ENCODE measurements at places on chromosomes 3 and 15.

GRCh38 chr3:183082355-183082915 is 16.9 kb downstream of the MCCC1 start:
- no peak for DNase-seq

- no peak for DNase-seq
These were observed 92.2 kb downstream of the LINGO1 start for GRCh38 chr15:77540312-77541060.

DNA sequence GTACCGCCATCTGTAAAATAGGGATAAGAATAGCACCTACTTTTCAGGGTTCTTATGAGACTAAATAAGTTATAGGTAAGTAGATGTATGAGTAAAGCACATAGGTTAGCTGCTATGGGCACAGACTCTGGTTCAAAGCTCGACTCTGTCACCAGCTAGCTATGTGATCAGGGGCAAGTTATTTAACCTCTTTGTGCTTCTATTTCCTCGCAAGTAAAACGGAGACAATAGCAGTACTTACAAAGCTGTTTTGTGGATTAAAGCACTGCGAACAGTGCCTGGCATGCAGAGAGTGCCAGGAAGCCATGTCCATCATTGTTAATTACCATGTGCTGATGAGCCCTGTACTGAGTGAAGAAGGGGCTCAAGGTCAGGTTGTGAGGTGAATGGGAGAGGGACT is 1.9 kb downstream of the LAMP3 start:
- DNase-seq, result no peak

DNA sequence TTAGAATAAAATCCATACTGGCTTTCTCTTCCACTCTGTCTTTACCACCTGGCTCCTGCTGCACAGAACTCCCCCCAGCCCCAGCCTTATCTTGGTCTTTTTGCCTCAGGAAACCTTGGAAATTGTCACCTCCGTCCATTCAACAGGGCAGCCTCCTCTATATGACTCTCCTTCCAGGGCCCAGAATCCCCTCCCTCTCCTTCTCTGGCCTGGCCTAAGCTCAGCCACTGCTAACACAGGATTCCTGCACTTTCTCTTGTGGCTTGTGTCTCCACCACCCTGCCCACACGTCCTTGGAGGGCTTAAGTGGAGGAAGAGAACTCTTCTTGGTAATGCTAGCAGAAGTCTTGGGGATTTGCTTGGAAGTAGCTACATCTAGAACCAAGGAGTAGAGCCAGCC is 1.5 kb upstream of the IL17RD start:
- DNase-seq, result no peak

DNA sequence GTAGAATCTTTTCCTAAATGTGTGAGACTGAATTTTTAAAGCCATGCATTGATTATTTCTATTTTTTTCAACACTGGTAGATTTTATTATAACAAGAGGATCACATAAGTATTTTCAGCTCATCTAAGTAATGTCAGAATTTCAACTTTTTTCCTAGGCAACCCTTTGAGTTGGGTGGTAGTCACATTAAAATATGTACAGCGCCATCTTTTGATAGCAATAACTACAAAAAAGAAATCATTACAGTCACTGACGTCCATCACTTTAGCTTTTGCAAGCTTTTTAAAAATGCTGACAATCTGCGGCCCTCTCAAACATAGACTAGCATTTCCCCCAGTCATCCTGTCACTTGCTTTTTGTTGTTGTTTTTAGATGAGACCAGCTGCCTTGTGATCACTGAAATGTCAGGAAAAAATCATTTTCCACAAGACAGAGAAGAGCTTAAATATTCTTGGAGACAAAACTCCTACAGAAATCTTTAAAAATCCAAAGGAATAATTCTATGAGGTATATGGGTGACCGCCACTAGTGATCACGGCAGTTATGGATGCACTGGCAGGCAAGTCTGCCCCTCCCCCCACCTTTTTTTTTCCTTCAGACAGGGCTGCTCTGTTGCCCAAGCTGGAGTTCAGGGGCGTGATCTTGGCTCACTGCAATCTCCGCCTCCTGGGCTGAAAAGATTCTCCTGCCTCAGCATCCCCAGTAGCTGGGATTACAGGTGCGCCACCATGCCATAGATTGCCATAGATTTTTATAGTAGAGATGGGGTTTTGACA is 384.0 kb upstream of the KCNMB2 start:
- DNase-seq, result no peak

GRCh38 chr3:46020766-46021510 is 6.3 kb downstream of the XCR1 start:
- no peak for DNase-seq

- no peak for DNase-seq
These were observed 290.2 kb upstream of the KCNMB2 start for GRCh38 chr3:178246004-178246403.

GRCh38 chr15:41423979-41424659 is 7.2 kb downstream of the RTF1 start:
- no peak for DNase-seq

DNA sequence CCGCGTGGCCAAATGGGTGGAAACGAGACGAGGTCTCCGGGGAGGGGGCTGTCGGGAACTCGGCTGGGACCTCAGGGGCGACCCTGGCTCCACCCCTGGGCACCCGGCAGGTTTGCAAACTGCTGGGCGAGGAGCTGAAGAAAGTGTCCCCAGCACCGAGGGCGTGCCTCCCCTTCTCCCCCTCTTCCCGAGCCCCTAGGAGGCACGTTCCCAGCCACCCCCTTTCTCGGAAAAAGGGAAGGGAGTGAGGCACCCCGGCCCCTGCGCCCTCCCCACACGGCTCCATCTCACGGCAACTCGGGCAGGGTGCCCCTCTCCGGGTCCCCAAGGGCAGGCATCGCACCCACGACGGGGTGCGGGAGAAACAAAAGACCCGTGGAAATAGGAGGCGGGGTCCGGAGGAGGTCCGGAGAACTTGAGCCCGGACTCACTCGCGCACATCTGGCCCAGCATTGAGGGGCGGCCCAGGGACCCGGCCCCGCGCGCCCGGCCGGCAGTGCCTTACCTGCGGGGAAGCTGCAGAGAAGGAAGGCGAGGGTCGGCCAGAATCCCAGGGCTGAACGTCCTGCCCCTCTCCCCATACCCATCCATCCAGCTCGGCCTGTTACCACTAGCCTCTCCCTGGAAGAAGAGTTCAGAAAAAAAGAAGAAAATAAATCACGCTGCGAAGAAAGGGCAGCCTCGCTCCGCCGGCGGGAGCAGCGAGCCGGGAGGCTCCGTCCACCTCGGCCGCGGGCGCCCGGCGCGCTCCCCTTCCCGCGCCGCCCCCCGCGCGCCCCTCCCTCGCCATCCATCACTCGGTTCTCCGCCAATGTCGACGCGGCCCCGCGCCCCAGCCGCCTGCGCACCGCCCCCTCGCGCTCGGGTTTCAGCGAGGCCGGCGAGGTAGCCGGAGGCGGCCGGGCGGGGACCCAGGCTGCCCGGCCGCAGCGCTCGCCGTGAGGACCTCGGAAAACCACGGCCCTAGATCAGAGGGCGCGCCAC is 16.3 kb downstream of the RGMA start:
- no peak for DNase-seq

GRCh38 chr3:15495461-15496340 is 25.8 kb downstream of the COLQ start:
- no peak for DNase-seq

DNA sequence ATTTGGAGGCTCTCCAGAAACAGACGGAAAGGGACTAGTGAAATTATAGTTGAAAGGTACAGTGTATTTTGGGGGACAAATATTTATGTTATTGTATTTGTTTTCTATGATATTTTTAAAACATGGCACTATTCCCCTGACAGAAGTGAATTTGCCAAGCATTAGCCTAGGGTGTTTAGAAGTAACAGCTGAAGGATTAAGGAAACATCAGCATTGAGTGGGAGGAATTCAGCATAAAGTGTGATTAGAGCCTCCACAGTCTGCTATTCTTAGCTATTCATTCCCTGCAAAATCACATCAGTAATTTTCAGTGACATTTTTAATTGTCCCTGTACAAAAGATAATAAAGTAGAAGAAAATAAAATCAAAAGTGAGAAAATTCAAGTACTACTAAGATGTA is 231.4 kb downstream of the ROBO2 start:
- no peak for DNase-seq

DNA sequence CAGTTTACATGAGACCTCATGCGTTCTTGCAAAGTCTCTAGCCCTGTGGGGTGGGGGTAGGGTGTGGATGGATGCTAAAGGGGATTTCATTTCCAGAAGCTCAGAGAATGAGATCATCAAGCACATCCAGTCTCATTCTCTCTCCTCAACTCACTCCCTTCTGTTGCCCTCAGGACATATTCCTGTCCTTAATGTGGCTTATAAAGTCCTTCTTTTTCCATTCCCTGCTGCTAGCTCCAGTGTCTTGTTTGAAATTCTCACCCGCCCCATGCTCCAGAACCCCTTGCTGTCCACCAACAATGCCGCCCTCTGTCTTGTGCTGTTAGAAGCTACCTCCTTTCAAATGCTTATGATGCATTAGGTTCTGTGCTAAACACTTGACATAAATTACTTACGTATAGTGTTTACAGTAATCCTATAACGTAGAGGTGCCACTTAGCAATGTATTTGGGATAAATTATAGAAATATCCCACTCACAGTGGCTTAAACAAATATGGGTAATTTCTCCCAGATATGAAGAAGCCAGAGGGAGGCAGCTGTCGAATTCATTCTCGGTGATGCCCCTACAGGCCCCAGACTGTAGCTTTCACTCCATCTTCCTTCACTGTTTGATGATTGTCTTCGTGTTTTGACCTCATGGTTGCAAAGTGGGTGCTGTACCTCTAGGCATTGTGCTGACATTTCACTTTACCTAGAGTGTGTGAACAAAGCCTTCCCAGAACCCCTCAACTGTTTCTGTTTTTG is 273.1 kb upstream of the TBL1XR1 start:
- no peak for DNase-seq

DNA sequence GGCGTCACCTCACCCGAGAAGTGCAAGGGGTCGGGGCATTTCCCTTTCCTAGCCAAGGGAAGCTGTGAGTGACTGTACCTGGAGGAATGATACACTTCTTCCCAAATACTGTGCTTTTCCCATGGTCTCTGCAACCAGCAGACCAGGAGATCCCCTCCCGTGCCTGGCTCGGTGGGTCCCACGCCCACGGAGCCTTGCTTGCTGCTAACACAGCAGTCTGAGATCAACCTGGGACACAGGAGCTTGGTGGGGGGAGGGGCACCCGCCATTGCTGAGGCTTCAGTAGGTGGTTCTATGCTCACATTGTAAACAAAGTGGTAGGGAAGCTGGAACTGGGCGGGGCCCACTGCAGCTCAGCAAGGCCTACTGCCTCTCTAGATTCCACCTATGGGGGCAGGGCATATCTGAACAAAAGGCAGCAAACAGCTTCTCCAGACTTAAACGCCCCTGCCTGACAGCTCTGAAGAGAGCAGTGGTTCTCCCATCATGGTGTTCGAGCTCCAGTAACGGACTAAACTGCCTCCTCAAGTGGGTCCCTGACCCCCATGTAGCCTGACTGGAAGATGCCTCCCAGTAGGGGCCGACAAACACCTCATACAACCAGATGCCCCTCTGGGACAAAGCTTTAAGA is 31.4 kb upstream of the ABHD5 start:
- DNase-seq, result no peak

DNA sequence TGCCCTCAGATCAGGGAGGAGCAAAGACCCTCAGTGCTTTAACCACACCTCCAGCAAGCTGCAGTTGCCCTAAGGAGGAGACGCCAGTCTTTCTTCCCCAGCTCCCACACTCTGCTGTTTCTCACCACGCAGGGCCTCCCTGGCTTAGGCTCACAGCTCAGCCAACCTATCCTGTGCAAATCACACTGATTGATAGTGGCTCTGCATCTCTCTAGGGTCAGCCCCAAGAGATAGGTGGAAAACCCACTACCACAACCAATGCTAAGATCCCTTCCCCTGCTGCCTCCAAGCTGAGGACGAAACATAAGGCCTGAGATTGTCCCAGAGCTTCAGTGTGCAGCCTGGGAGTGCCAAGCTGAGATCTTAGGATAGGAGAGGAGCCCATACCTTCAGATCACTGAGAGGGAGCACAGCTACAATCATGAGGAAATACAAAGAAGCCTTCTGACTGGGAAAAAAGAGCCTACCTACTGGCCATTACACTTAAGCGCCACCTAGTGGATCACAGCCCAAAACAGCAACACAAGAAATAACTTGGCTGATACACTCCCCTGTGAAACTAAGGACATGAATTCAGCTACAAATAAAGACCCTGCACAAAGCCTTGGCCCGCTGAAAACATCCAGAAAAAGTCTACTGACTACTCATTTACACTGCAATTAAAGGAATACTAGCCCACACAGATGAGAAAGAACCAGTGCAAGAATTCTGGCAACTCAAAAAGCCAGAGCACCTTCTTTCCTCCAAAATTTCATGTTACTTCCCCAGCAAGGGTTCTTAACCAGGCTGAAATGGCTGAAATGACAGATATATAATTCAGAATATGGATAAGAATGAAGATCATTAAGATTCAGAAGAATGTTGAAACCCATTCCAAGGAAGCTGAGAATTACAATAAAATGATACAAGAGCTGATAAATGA is 271.5 kb upstream of the DCBLD2 start:
- DNase-seq, result no peak

DNA sequence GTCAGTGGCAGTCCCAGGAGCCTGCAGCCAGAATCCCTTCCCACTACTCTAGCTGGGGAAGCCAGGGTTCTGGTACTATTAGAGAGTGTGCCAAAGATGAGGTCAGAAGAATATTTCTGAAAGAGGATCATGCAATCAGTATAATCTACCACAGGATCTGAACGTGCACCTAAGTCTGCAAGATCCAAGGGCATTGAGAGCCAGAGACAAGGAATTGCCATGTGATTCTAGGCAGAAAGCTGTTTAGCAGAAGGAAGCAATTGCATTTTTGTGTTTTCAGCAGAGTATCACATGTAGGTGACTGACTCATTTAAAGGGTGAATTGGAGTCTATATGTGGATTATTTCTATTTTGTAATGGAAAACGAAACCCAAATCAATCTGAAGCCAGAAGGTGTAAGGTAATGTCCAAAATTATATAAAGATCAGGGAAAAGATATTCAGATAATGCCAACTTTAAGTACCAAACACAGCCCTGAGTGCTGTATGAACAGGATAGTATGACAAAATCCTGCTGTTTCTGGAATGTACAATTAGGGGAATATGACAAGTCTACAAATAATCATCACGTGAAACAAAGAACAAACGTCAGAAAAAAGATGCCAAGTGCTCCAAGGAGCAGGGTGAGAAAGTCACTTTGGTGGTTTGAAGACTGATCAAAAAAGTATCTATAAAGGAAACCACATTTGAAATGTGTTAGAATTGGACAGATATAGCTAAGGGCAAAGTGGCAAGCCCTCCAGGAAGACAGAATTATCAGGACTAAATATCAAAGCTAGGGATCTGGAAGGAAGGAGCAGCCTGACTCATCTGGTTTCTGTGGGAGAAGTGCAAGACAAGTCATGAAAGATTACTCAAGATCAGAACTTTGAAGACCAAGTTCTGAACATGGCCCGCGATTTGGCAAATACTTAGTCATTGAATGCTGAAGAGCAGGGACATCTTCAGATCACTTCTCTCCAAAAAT is 1036.6 kb downstream of the NTRK3 start:
- no peak for DNase-seq

GRCh38 chr3:77025471-77025870 is 14.4 kb upstream of the ROBO2 start:
- DNase-seq, result no peak

DNA sequence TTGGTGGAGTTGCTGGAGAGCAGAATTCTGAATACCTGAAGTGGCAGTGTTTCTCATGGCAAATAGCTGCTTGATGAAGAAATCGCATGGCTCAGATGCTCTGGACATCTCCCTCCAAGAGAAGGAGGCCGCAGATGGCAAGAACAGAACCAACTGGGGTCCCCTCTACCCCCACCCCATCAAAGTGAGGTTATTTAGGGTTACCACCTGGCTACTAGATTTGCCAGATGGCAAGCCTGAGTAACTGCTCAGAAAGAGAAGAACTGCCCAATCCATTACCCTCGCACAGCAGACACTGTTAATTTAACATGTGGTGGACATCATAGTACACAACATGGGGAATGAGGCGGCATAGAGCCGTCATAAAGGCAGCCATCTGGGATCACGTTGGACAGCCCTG is 30.5 kb upstream of the LIPC start:
- no peak for DNase-seq
